ENCODE measurements at places on chromosomes 5 and 9.

DNA sequence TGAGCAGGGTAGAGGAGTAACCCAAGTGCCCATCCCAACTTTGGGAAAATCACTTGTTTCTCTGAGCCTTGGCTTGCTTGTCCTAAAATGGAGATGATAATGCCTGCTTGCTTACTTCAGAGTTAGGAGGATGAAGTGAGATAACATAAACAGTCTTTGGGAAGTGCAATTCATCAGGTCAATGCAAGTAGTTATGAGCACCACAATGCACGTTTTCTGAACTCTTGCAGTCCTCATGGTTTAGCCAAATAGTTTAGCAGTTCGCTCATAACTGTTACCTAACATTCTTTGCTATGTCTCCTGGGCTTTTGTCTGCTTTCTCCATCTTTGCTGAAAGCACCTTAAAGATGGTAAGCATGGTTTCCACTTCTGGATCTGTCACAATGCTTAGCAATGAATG, 270.0 kb downstream of the ADAMTSL1 start:
- no peak for DNase-seq

GRCh38 chr9:16687678-16688369, 182.6 kb downstream of the BNC2 start:
- DNase-seq, result no peak

DNA sequence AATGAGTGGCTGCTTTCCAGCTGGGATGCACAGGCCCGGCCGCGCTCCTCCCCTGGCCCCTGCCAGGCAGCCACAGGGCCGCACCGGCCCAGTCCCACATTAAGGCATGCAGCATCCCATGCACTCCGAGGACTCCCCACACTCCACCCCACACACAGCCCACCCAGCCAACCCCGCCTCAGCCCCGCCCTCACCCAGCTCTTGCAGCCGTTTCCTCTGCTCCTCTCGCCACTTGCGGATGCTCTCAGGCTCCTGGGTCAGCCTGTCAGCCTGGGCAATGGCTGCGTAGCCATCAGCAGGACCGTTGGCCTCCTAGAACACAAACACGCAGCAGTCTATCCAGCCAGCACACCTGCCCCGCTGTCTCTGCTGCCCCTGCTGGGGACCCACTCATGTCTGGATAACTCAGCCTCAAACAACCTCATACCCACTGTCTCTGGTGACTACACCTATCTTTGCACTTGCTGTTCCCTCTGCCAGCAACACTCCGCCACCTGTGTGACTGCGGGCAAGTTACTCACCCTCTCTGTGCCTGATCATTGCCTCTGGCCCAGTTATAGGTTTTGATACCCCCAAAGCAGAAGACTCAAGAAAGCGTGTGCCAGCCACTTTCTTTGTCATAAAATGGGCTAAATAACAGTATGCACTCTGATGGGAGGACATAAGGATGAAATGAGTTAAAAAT, 9.3 kb downstream of the HIGD2A start:
- DNase-seq, result no peak

GRCh38 chr5:120614531-120615180, 150.6 kb downstream of the PRR16 start:
- DNase-seq, result no peak

- no peak for DNase-seq
Observed at GRCh38 chr5:157030692-157031091, 28.2 kb downstream of the HAVCR1 start.

GRCh38 chr5:55681301-55681700, 30.8 kb downstream of the SLC38A9 start:
- no peak for DNase-seq

Measured in stimulated activated naive B cell treated with anti-CD40 and anti-IgM and Interleukin-4, amounts not matched to agents 10 μg/mL and 1 μg/mL and 100 μg/mL, for 72 hours (primary cell).